ENCODE measurements at places on chromosomes 5 and 9.

- DNase-seq = peak; percentile 66
These were observed 66.6 kb upstream of the STXBP1 start for GRCh38 chr9:127545196-127546124.

GRCh38 chr5:139554264-139554663 lies 6.9 kb upstream of the UBE2D2 start:
- DNase-seq = no peak

DNA sequence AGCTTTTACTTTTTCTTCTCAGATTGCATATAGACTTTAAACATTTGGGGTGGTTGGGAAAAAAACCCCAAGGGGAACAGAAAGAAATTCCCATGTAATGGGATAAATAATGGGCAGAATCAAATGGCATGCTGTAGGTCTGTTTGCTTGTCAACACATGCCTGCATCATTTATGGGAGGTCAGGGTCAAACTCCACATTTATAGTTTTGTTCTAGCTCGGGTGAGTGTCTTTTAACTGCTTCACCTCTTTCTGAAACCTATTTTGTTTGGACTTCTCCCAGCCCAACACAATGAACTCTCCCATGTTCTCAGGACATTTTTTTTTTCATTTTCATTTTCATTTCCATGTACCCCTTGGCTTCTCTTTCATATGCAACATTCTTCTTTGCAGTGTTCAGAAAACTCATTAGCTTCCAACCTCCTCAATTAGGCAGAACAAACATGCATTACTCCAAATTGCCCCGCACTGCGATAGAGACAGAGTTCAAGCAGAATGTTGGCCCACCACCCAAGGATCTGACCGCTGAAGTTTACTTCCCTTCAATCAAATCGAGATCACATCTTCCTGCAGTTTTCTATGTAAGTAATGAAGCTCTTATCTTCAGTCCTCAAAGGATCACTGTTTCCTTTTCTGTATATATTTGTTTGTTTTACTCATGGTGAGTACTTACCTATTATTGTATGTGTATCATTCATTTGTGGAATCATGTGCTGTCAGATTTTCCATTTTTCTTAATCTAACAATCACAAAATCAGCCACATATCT lies 354.6 kb downstream of the ZSWIM6 start:
- no peak for DNase-seq

GRCh38 chr9:123749580-123750202 lies 180.2 kb downstream of the DENND1A start:
- DNase-seq = no peak

- no peak for DNase-seq
These were observed 18.4 kb downstream of the TENT4A start for GRCh38 chr5:6731465-6732237.
